ENCODE measurements at places on chromosomes 6 and 20.

GRCh38 chr20:33995053-33995831 lies 1.5 kb downstream of the RALY start:
- no peak for DNase-seq

DNA sequence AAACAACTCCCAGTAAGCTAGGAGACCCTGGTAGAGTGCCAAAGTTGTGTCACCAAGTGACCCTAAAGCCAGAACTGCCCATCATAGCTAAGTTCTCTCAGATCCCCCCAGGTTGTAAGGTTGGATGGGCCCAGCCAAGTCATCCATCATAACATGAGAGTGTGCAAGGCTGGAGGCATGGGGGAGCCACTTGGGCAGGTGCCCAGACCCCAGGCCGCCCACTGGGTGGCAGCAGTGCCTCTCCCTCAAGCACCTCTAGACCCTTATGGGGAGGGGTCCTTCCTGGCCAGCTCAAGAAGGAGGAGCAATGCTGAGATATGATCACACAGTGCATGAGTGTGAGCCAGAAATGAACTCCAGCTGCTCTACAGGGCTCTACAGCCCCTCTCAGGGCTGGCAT lies 154.5 kb downstream of the MYLK4 start:
- DNase-seq, result no peak

DNA sequence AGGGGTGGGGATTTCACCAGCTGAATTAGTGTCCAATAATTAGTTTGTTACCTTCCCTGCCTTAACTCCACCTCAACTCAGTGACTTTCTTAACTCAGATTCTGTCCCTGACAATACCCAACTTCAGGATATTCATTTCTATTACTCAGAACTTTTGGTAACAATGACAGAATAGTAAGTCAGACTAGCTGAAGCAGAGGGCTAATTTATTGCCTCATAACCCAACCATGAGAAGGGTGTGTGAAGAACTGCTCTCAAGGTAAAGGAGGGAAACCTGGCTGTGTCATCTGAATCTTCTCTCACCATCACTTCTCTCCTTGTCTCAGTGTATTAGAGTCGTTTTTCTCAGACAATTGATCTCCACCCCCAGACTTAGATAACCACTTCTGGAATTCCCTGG lies 1.2 kb upstream of the PI3 start:
- no peak for DNase-seq

DNA sequence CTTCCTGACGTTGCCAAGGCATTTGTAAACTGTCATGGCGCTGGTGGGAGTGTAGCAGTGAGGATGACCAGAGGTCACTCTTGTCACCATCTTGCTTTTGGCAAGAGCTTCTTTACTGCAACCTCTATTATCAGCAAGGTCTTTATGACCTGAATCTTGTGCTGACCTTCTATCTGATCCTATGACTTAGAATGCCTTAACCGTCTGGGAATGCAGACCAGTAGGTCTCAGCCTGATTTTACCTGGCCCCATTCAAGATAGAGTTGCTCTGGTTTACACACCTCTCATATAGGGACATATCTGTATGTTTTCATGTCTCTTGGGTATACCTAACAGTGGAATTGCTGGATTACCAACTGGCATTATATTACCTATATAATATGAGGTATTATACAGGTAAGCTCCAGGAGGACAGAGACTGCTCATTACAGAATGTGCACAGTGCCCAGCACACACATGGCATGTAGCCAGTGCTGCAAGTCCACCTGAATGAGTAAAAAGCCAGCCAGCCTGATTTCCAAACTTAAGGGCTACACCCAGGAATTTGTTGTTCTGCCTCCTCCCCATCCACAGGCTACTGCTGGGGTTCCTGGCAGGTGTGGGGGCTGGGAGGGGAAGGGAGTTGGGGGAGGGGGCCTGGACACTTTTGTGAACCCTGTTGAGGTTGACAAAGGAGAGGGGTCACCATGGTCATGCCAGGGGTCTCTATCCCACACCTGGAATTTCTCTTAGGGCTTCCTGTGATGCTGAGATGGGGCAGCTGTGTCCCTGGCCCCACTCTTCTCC lies 35.2 kb upstream of the BLCAP start:
- no peak for DNase-seq

- DNase-seq, result no peak
Measured at GRCh38 chr6:16751251-16751946, 9.9 kb downstream of the ATXN1 start.

DNA sequence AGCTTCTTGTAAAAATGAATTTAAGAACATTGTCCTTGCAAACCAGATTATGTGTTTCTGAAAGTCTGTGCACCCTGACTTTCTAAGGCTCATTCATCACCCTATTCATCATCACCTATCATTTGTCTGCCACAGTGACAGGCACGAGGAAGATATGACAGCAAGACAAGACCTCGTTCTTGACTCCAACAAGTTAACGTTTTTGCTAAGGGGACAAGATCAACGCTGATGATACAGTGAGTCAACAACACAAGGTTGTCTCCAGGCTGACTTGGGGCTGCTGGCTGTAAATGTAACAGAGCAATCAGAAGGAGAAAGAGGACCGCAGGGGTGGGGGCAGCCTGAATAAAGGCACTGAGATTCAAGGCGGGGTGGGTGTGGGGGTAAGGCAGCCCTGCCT lies 94.2 kb downstream of the FOXC1 start:
- no peak for DNase-seq

GRCh38 chr6:122408702-122409458 lies 9.4 kb downstream of the HSF2 start:
- DNase-seq, result no peak

DNA sequence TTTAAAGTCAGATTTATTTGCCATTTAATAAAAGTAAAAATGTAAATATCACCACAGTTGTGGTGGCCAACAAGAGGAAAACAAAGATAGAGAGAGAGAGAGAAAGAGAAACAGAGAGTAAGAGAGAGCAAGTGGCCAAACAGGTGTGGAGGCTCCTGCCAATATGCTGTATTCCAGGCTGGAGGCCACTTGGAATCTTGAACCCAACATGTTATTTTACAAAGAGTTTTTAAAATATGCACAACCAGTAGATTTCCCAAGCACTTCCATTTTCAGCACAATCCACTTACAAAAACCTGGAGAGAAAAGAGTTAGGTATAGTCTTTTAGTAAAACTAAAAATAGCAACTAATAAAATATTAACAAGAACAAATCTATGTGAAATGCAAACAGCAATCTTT lies 1323.1 kb upstream of the CITED2 start:
- DNase-seq, result no peak

GRCh38 chr6:167435209-167435728 lies 110.4 kb downstream of the TTLL2 start:
- no peak for DNase-seq

DNA sequence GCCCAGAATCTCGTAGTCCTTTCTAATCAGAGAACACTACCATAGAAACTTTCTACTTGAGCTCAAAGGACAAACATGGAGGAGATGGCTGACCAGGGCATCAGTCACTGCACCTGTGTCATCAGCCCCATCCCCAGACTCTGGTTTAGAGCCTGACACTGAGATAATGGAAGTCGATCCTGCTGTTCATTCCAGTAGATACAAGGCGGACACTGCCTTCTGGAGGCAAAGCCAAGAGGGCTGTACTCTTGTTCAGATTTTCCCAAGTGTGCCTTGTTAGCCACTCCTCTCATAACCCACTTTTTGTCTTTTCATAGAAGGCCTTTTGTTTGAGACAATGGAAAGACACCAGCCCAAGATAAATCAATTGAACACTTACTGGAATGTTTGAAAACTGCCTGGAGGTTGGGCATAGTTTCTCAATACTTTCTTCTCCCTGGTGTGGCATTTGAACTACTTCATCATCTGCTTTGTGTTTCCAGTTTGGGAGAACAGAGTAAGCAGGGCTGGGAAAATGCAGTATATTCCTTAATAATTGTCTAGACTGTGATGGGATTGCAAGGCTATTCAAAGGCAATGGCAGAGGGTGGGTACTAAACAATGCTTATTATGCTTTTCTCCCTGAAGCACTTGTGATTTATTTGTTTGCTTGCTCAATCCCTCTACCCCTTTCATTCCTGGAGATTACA lies 99.7 kb downstream of the CLIC5 start:
- DNase-seq, result no peak

DNA sequence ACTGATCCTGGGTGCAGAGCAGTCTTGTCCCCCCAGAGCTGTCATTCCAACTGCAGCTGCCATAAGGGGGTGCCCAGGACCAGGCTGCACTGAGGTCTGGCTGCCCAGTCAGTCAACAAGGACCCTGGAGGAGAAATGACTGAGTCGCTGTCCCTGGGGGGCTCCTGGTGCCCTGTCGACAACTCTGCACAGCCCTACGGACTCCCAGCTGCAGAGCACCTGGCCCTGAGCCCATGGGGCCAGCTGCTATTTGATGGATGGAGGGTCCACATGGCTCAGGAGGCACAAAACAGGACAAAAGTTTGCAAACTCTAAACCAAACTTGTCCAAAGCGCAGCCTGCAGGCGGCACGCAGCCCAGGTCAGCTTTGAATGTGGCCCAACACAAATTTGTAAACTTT lies 46.3 kb upstream of the RPS6KA2 start:
- no peak for DNase-seq

DNA sequence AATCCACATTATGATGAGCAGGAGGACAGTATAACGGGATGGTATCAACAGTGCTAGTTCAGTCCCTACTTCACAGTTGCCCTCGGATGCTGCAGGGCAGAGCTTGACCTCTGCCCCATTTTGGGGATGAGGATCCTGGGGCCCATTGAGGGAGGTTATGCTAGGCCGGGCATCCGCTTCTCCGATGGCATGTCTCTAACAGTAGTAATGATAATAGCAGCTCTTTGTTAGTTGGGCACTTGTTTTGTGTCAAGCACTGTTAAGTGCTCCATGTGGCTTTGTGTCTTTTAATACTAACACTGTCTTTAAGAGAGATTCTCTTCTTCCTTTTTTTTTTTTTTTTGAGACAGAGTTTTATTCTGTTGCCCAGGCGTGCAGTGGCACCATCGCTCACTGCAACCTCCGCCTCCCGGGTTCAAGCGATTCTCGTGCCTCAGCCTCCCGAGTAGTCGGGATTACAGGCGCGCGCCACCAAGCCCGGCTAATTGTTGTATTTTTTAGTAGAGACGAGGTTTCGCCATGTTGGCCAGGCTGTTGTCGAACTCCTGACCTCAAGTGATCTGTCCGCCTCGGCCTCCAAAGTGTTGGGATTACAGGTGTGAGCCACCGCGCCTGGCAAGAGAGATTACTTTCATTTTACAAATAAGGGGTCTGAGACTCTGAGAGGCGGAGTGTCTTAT lies 1.1 kb downstream of the MAPRE1 start:
- DNase-seq, result no peak

GRCh38 chr6:106626485-106626884 lies 2.8 kb downstream of the RTN4IP1 start:
- DNase-seq, result no peak

GRCh38 chr6:156378853-156379252 lies 398.3 kb upstream of the ARID1B start:
- no peak for DNase-seq

DNA sequence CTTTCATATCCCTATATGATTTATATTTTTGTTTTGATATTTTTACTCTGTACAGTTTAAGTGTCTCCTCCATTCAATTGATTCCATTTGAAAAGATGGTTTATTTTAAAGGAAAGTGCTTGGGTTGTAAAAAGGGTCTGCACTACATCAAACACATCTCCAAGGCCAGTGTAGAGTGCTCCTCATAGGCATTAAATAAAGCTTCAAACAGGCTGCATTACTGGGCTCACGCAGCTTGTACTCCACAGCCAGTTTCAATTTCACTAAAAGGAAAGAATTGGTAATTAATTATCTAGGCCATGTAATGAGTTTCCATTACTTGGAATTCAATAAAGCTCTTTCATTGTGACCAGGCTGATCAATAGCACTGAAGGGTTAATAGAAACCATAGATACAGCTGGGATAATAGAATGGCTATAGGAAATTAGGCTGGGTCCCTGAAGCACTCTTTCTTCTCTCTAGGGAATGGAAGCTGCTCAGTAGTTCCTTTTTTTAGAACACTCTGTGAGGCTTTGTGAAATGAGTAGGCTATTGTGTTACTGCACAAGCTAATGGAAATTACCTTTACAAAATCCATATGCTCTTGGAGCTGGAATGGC lies 442.2 kb downstream of the RNF144B start:
- no peak for DNase-seq

- DNase-seq, result peak; percentile 50
Measured at GRCh38 chr20:36153736-36154699, 522 bp upstream of the EPB41L1 start.

- DNase-seq, result no peak
Measured at GRCh38 chr20:37947943-37948342, 45.0 kb downstream of the VSTM2L start.

- no peak for DNase-seq
Measured at GRCh38 chr6:36633915-36634314, 39.8 kb downstream of the SRSF3 start.

GRCh38 chr6:84411060-84411629 lies 183.7 kb upstream of the CEP162 start:
- DNase-seq, result no peak

GRCh38 chr6:17972074-17972952 lies 15.1 kb downstream of the KIF13A start:
- DNase-seq, result no peak

- DNase-seq, result no peak
Measured at GRCh38 chr6:9121549-9121948, 686.2 kb upstream of the SLC35B3 start.
